H7 (cell line): ENCODE measurements at places on chromosomes 1 and 21. TPM values are rescaled to one million over a fixed set of nuclear protein-coding genes. Genes with fewer than 3 reads are reported as not detected.

The PSEN2 gene
- total RNA-seq, result 24.7 and 39.0 TPM in 2 replicates

DNA sequence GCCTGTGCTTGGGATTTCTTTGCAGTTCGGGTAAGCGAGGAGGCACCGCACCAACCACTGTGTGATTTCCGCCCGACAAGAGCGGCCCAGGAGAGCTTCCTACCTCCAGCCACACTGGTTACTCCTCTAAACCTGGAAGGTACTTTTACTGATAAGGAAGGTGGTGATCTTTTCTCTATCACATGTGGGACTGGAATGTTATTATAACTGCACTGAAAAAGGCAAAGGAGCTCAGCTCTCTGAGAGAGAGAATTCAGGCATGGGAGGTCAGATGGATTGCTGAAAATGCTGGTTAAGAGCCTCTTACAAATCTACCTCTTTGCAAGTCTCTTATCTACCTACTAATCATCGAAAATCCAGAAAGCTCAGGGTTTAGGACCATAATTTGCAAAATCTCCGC is 7.7 kb upstream of the KCNE1 start:
- no peak for DNase-seq

- peak; percentile 59 for DNase-seq
Observed at GRCh38 chr21:36186506-36187399, 30.1 kb downstream of the DOP1B start.

The TSTD1 gene
- total RNA-seq, result 91.3 and 114 TPM in 2 replicates

DNA sequence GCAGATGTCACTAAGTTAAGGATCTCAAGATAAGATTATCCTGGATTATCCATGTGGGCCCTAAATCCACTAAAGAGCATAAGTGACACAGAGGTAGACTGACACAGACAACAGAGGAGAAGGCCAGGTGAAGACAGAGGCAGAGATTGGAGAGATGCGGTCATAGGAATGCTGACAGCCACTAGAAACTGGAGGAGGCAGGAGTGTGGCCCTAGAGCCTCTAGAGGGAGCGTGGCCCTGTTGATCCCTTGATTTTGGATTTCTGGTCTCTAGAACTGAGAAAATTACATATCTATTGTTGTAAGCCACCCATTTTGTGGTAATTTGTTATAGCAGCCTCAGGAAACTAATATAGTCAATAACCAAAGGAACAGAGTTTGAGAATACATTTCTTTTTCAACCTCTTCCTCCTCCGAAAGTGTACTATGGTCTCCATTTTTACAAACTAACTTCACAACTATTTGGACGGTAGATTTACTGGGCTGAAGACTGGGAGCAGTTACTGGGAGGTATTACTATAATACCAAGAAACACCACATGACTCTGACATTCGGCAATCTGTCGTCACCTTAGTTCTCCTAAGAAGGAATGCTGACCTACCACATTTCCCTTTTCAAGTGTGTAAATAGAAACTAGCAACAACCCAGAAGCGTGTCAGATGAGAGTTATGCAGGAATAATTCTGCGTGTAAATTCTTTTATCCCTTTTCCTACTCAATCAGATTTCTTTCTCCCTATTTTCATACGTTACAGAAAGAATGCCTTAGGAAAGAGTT is 116.0 kb upstream of the ZNHIT6 start:
- DNase-seq, result peak; percentile 12

The RAP1A gene
- total RNA-seq, result 20.6 and 22.7 TPM in 2 replicates

DNA sequence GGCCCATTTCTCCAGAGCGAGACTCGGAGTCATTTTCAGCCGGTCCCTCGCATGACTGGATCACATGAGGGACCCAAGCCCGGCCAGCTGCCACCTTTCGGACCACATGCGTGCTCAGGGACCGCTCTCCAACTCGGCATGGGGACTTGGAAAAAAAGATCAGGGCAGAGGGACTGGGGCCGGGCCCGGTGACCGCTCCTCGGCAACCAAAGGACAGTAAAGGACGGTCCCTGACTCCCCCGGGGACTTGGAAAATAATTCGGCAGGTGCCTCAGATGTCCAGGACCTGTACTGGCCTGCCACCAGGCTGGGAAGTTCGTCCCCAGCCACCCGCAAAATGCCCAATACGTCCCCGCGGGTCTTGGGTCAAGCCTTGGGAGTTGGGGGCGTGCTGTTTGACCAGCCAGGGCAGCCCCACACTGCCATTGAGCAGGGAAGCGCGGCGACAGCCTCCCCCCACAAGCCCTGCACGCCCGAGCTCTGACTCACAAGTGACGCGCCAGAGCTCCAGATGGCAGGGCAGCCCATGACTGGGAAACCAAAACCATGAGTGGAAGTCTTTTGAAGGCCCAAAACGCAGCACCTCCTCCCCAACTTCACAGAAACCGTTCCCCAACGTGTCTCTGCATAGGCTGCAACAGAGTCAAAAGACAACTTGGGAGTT is 134.5 kb downstream of the LIPI start:
- DNase-seq, result no peak

GRCh38 chr1:27832762-27833161 is 2.2 kb downstream of the PPP1R8 start:
- no peak for DNase-seq

The RIIAD1 gene
- not detected in 2 replicates for total RNA-seq

DNA sequence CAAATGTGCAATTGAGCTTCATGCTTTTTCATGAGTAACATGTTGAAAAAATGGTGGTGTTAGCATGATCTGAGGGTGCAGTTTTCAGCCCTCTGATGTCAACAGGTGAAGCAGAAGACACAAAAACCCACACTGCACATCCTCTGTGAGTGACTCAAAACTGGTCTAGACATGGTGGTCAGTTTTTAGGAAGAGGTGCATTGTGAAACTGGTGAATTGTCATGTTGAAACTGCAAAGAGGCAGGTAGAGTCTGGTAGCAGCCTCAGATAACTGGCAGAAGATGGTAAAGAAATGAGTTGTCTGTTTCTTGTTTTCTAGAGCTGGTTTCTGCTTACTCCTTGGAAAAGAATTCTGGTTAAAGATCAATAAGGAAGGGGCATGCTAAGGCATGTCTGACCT is 97.3 kb upstream of the HMCN1 start:
- no peak for DNase-seq

The DCST1 gene
- total RNA-seq, result not detected in 2 replicates

- no peak for DNase-seq
Observed at GRCh38 chr1:75529488-75529887, 81.4 kb downstream of the SLC44A5 start.

The BGLAP gene
- 1.4 and 2.7 TPM in 2 replicates for total RNA-seq

- peak; percentile 59 for DNase-seq
Observed at GRCh38 chr1:111441573-111442192, 7.4 kb downstream of the WDR77 start.

DNA sequence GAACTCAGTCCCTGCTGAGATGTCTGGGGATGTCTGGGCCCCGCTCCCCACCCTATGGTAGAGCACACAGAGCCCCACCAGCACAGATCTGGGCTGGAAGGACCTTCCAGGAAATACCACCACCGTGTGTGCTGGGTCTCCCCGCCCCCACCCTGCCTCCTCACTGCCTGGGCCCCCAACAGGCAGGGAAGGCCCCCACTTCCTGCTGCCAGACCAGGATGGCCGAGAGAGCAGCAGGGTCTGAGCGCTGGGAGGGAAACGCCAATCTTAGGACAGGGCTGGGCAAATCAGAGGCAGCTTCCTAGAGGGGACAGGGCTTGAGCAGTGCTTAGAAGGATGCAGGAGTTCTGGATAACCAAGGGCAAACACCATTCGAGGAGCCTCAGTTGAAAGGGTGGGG is 11.9 kb downstream of the ADGRB2 start:
- DNase-seq, result peak; percentile 76
